ENCODE measurements at places on chromosomes 2 and 18.

- no peak for DNase-seq
Measured at GRCh38 chr2:136985044-136985443, 219.7 kb downstream of the THSD7B start.

GRCh38 chr18:72201032-72201431, 343.1 kb downstream of the CBLN2 start:
- no peak for DNase-seq

DNA sequence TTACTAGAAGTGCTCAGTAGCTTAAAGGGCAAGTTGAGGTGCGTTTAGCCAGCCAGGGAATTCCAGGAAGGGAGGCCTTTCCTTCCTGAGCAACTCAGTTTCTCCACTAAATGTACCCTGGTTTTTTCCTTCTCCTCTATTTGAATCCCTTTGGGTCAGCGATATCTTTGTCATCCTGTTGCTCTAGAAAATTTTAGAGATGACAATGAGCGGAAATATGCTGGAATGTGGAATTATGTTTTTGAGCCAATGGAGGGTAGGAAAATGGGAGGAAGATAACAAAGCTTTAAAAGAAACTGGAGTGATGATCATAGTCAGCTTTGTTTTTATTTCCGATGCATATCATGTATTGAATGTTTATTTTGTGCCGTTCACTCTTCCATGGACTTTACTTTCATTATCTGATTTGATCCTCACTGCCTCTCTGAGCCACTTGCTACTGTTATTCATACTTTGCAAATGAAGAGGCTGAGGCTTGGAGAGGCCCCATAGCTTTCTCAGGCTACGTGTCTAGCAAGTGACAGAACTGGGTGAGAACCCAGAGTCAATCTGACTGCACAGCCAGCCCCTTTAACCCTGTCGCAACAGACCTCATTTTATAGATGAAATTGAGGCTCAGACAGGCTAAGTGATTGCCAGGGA, 67.3 kb downstream of the NTSR2 start:
- DNase-seq: no peak

DNA sequence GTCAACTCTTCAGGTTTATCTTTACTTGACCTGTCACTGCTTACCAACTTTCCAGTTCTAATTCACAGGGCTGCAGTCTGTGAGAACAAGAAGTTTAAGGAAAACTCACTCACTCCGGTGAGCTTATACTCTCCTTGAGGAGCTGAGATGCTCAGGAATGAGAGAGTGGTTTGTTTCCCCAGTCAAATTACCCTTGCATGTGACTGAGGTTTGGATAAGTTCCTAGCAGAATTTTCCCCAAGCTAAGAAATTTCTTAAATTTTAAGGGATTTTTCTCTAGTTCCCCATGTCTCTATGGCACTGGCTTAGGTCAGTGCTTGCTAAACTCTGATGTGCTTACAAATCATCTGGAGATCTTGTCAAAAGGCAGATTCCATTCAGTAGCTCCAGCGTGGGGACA, 12.8 kb upstream of the CCDC85A start:
- no peak for DNase-seq

DNA sequence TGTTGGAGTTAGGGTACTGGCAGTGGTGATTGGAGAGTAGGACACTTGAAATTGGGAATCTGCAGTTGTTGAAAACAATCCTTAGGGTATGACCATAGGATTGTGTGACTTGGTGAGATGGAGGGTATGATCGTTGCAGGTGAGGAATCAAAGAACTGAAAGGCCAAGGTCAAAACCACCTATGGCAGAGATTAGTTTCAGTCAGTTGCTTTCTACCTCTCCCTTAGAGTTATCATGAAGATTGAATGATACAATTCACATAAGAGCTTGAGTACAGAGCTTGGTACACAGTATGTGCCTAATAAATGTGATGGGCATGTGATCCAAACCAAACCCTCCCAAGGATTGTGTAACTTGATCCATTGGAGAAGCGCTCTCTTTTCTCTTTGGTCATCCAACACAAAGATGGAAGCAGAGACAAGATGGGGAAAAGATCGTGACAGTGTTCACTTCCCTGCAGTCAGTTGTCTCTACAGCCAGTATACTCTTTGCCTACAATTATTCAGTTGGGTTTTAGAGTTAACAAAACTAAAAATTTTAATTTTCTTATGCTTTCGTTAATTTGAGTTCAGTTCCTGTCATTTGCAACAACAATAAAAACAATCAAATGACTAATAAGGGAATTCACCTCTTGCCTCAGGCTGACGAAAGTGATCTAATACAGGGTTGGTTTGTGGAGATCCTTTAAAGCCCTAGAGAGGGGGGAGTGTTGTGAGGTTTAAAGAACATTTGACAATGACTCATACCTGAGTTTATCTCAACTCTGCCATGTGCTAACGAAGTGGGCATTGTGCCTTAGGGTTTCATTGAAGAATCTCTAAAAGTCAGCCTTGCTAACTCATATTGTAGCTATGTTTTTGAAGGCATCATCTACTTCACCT, 14.8 kb upstream of the SMAD2 start:
- no peak for DNase-seq

DNA sequence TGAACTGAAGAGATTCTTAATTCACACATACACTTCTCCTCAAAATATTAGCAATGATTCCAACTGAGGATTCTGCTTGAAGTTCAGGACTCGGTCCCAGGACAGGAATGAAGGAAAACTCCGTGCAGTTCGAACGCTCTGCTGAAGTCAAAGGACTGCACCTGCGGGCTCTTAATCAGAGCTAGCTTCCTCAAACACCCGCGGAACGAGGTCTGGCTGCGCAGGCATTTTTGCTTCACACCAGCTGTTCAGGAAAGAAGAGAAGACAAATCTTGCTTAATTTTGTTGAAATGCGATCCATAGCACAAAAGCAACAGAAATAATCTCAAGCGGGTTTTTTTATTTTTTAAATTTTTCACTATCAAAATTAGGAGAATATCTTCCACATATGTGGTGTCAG, 175.6 kb downstream of the LAMA1 start:
- no peak for DNase-seq

DNA sequence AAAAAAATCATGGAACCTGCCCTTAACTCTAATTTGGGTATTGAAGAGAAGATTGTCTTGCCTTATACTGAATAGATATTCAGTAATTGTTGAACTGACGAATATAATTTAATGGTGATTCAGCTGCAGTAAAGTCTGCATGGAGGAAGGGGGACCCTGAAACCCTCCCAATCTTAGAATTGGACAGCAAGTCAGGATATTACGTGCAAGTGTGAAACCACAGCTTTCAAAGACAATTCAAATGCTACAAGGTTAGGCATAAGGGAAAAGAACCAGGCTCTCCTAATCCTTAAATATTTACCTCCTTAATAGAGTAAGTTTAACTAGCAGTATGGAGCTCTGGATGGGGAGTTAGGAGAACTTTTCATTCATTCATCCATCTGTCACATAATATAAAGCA, 226.9 kb upstream of the TNP1 start:
- no peak for DNase-seq

All from stimulated activated CD4-positive, alpha-beta T cell treated with anti-CD3 and anti-CD28 coated beads, Interleukin-1b, Interleukin-23, amount 100 ng/mL, for 4 hours (primary cell).